ENCODE measurements at places on chromosomes 3 and 15.

DNA sequence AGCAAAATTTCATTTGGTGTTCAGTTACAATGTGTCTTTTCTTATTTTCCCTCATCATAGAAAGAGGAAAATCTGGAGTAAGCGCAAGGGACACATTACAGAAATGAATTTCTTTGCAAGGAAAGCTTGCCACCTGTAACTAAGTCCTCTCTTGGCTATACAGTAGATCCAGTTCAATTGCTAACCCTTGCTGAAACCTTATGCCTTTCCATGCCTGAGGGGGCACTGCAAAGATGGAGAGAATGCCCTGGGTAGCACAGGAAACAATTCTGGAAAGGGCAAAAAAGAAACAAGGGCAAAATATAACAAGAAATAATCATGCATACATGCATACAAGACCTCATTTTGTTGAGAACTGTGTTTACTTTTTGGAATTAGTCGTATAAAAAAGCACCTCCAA, 4.3 kb downstream of the CADM2 start:
- no peak for DNase-seq

- DNase-seq, result no peak
Observed at GRCh38 chr15:67009576-67010569, 55.5 kb upstream of the SMAD3 start.

- no peak for DNase-seq
Observed at GRCh38 chr3:122094125-122094524, 39.0 kb downstream of the CD86 start.

GRCh38 chr15:30065025-30065801, 17.5 kb upstream of the GOLGA8J start:
- no peak for DNase-seq

DNA sequence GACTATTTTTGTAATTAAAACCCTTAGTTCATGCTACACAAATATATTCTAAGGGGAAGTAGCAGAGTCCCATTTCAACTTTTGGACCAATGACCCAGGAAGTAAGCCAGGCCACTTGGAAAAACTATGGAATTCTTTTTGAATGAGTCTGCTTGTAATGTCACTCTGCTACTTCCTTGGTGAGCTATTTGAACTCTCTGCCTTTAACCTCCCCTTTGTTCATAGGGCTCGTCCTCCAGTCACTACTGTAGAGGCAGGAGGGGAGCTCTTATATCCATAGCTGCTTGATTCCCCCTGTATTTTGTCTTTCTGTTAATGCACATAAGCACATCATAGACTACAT, 119.6 kb downstream of the UACA start:
- DNase-seq, result no peak

- DNase-seq, result no peak
Observed at GRCh38 chr15:75884041-75884440, 19.6 kb upstream of the FBXO22 start.

- DNase-seq, result no peak
Observed at GRCh38 chr3:71641674-71642073, 58.1 kb upstream of the FOXP1 start.

DNA sequence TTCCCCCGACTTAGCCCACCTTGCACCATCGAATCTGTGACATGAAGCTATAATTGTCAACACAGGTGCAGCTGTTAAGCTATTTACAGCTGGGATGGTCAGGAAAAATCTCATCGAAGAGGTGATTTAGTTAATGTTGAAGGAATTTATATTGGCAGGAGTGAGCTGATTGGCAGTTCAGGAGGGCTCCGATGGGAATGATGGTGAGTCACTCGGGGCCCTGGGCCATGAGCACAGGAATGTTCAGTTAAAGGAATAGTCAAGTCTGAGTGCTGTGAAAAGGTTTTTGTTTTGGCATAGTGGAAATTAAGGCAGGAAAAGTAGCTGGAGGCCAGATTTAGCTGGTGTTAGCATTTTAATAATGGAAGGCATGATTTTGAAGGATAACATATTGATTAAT, 95.7 kb downstream of the OXSM start:
- no peak for DNase-seq

DNA sequence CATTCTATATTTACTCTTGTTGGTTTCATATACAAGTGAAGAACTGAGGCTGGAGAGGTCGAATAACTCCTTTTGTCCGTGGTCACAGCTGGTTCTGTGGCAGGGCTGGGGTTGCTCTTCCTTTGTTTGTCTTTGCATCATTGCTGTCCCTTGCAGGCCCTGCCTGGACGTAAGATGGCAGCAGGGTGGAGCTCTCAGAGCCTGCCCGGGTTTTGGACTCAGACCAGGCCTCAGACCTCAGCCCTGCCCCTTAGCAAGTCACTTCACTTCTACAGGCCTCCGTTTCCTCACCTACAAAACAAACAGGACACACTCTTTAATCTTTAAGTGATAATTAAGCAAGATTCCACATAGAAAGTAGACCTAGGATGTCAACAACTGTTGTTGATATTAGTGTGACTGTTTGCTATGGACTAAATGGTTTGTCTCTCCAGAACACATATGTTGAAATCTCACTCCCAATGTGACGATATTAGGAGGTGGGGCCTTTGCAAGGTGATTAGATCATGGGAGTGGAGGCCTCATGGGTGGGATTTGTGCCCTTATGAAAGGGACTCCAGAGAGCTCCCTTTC, 65.6 kb upstream of the PLXNA1 start:
- no peak for DNase-seq

- no peak for DNase-seq
Observed at GRCh38 chr3:14345496-14346150, 56.8 kb upstream of the SLC6A6 start.
